WTC11 (cell line): ENCODE measurements at places on chromosomes 16 and 17. TPM values are rescaled to one million over a fixed set of nuclear protein-coding genes. Genes with fewer than 3 reads are reported as not detected.

The C17orf100 gene
- 2.3 to 2.7 TPM (median 2.6 TPM) in 3 replicates for total RNA-seq

- no peaks in the 10 kb centered on the region for H3K4me1 ChIP-seq
- H3K27ac ChIP-seq = no peak overlapping the region
- H3K4me3 ChIP-seq = no peak overlapping the region
- H3K27me3 ChIP-seq = no peaks in the 10 kb centered on the region
These were observed 656.2 kb downstream of the KCNJ2 start for GRCh38 chr17:70825321-70826125.

The KRT27 gene
- not detected in 3 replicates for total RNA-seq

- H3K4me3 ChIP-seq = no peak overlapping the region
- no peaks in the 10 kb centered on the region for H3K27me3 ChIP-seq
- no peak for DNase-seq
- H3K4me1 ChIP-seq = no peaks in the 10 kb centered on the region
- H3K27ac ChIP-seq = no peak overlapping the region
These were observed 56.9 kb upstream of the TEKT3 start for GRCh38 chr17:15398291-15398690.

- H3K36me3 ChIP-seq = peaks cover 9% of the 10 kb centered on the region
- no peak overlapping the region for H3K27ac ChIP-seq
- H3K4me3 ChIP-seq = no peak overlapping the region
- H3K4me1 ChIP-seq = no peaks in the 10 kb centered on the region
- DNase-seq = no peak
These were observed 32.9 kb upstream of the GNG13 start for GRCh38 chr16:833411-833810.

DNA sequence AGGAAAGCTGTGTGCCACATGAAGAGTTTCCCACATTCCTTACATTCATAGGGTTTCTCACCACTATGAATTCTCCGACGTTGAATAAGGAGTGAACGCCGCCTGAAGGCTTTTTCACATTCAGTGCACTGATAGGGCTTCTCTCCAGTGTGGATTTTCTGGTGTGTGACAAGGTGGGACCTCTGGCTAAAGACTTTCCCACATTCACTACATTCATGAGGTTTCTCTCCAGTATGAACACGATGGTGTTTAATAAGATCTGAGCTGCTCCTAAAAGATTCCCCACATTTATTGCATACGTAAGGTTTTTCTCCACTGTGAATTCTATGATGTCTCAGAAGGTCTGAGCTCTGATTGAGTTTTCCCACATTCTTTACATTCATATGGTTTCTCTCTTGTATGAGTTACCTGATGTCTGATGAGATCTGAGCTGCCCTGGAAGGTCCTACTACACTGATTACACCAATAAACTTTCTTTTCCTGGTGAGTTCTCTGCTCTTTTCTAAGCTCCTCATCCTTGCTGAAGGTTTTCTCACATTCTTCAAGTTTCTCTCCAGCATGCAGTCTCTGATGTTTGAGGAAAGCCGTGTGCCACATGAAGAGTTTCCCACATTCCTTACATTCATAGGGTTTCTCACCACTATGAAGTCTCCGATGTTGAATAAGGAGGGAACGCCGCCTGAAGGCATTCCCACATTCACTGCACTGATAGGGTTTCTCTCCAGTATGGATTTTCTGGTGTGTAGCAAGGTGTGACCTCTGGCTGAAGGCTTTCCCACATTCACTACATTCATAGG, 10.0 kb downstream of the ZNF594 start:
- H3K36me3 ChIP-seq = peaks cover 93% of the 10 kb centered on the region
- no peak for DNase-seq
- no peak overlapping the region for H3K4me3 ChIP-seq
- no peaks in the 10 kb centered on the region for H3K4me1 ChIP-seq
- H3K27ac ChIP-seq = no peak overlapping the region

GRCh38 chr16:25707982-25708583, 16.3 kb downstream of the HS3ST4 start:
- H3K27me3 ChIP-seq = no peaks in the 10 kb centered on the region
- H3K4me3 ChIP-seq = no peak overlapping the region
- peak; percentile 58 for DNase-seq

DNA sequence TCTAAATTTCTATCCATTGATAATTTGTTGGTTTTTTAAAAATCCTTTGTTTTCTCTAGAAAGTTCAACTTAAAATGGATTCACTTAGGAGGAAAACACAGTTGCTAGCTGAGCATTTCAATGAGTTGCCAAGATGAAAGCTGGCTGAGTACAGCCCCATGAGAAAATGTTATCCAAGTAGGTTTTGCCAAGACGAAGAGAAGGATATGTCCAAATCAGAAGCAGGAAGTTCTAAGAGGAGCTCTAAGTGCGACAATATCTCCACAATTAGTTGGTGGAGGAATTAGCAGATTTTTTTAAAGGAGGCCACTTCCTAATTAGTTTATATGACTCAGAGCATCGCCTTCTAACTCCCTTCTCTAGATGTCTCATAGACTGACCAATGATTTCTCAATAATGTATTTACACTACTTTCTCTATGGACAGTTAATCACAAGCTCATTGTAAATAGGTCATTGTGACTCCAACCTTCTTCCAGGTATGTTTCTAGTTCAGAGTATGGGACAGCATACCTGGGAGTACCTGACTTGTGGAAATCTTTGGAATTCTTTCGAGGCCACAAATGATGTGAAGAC, 873.3 kb upstream of the SOX9 start:
- H3K4me1 ChIP-seq = no peaks in the 10 kb centered on the region
- no peak overlapping the region for H3K27ac ChIP-seq
- no peaks in the 10 kb centered on the region for H3K36me3 ChIP-seq

The VASN gene
- 8.0 to 9.1 TPM (median 8.3 TPM) in 3 replicates for total RNA-seq

GRCh38 chr17:9971991-9972390, 66.9 kb upstream of the RCVRN start:
- H3K4me3 ChIP-seq = no peak overlapping the region
- H3K27me3 ChIP-seq = no peaks in the 10 kb centered on the region
- no peaks in the 10 kb centered on the region for H3K36me3 ChIP-seq
- DNase-seq = no peak

- no peak overlapping the region for H3K4me3 ChIP-seq
- H3K27me3 ChIP-seq = peaks cover 36% of the 10 kb centered on the region
- no peak for DNase-seq
- no peaks in the 10 kb centered on the region for H3K36me3 ChIP-seq
- H3K4me1 ChIP-seq = peaks cover 15% of the 10 kb centered on the region
These were observed 5.1 kb downstream of the TPPP3 start for GRCh38 chr16:67388191-67388590.

DNA sequence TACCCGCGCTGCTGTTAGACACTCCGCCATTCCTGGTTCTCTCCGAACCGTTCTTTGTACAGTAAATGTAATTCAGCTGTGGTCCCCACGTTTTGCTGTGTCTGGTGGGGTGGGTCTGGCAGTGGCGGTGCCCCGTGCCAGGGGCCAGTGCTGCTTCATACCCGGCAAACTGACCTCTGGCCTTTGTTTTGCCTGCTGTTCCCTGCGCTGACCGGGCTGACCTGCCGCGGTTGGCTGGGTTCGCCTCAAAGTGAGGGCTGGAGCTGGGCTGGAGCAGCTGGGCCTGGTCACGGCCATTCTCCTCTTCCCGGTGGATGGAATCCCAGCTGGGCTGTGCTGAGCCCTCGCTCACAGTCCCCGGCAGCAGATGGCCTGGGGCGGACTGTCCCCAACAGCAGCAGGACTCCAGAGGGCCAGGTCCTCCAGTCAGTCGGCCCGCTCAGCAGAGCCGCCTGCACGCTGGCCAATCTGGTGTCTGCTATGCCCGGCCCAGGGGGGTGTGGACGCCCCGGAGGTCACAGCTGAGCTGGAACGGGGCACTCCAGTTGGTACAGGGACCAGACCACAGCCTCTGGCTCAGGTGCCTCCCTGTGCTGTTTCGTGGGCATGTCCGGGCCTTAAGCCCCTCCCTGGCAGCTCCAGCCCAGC, 1.5 kb upstream of the WFIKKN1 start:
- peaks cover 20% of the 10 kb centered on the region for H3K4me1 ChIP-seq
- H3K4me3 ChIP-seq = no peak overlapping the region
- H3K27ac ChIP-seq = peak overlapping the region; percentile 89

The GRB7 gene
- 42.4 to 48.5 TPM (median 44.0 TPM) in 3 replicates for total RNA-seq

The STH gene
- not detected in 3 replicates for total RNA-seq

DNA sequence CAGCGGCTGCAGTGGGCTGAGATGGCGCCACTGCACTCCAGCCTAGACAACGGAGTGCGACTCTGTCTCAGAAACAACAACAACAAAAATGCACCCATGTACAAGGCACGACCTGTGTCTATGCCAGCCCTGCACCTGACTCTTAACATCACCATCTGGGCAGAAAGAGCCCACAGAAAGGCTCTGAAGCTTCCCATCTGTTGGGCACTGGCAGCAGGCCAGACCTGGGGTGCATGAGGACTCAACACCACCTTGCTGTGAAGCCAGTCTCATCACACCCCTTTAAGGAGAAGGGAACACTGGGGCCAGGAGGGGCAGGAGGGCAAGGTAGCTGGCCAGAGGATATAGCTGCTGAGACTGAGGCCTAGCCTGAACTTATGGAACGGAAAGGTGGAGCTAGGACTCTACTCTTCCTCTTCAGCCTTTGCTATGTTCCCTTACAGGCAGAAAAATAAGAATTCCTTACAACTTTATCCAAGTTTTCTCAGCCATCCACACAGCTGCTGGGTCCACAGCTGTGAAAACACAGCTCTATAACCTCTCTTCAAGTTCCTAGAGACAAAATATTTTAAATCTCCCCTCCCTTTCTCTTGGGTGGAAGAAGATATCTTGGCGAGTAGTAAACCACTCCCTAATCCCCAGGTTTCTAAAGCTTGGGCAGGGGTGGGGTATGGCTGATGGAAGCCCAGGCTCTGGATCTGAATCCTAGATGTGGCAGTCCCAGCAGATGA, 2.8 kb downstream of the ELOB start:
- peaks cover 22% of the 10 kb centered on the region for H3K4me1 ChIP-seq
- peaks cover 40% of the 10 kb centered on the region for H3K36me3 ChIP-seq
- no peaks in the 10 kb centered on the region for H3K27me3 ChIP-seq
- no peak for DNase-seq
- no peak overlapping the region for H3K4me3 ChIP-seq
